GM23248 (cell line): ENCODE measurements at places on chromosomes 7 and 10.
A peak's percentile ranks its signal among the peaks of the same experiment; 100 is the strongest.

GRCh38 chr7:3055626-3056025, 12.0 kb upstream of the CARD11 start:
- DNase-seq, result no peak

DNA sequence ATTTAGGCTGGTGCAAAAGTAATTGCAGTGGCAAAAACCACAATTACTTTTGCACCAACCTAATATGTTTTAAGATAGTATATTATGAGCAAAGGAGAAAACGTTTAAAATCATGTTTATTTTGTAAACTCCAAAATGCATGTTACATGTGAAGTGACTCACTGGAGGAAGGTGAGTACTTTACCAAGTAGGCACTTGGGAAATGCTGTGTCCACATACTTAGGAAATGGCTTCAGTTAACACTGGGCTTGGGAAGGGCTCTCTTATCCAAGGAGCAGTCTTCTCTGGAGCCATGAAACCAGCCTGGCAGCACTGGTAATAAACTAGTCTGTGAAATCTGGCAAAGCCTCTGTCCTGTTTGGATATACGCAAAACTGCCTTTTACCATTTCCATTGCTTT, 4.4 kb downstream of the RPS24 start:
- peak; percentile 77 for DNase-seq

GRCh38 chr10:124541076-124541903, 79.7 kb downstream of the LHPP start:
- no peak for DNase-seq

DNA sequence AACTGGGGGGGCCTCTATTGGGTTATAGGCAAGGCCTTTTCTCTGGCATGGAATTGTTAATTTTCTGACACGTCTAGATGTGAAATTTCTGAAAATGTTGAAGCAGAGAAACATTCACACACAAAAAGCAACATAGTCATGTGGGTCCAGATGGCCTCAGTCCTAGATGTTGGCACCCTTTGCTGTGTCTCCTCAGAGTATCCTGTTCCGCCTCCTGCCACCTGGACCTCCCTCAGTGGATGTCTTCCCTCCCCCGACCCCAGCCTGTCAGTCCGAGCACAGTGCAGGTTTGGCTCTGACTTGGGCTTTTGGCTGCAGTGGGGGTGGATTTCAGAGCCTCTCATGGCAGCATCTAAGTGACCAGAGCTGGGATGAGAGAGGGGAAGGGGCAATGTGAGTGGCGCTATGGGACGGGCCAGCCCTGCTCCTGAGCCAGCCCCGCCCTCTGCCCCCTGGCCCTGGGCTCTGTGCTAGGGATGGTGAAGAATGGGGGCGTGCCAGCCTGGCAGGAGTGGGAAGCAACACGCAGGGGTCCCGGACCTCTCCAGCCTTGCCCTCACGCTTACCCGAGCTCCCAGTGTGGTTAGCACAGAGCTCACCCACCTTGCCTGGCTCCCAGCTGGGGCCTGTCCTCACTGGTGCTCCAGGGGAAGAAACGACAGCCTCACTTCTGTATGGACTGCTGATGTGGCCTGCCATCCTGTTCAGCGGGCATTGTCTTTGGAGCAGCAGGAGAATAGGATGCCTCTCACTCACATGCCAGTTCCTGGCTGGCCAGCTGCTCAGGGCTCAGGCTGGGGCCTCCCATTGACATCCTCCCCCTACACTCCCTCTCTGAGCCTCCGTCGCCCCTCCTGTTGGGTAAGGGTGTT, 6.2 kb downstream of the ATP6V0E2 start:
- no peak for DNase-seq

DNA sequence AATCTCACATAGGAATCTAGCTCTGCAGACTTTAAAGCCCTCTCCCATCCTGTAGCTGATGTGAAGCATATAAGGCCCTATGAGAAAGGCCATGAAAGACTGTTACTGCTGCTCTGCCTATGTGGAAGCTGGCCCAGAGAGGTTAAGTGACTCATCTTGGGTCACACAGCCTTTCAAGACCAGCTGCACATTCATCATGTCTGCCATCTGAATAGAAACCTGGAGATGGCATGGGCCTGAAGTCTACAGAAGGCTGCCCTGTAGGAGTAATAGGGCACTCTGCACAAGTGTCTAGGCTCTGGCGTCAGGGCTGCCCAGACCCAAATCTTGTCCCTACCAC, 59.4 kb upstream of the COL13A1 start:
- no peak for DNase-seq

DNA sequence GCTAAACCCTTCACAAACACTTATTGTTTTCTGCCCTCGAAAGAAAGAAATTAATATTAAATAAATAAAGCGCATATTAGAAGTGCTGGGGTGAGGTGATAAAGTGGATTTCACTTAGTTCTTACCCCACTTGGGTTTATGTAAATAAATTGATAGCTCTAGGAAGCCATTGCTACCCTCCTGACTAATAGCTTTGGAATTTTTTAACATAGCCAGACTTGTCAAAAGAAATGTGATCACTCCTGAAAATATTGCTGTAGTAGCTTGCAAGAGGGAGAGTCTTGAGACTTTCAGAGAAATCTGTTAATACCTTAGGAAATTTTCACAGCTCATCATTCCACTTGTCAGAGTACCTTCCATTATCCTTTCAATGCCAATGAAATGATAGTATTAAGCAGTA, 7.6 kb downstream of the ARL5B start:
- DNase-seq, result peak; percentile 57

GRCh38 chr10:98170249-98171117, 36.0 kb downstream of the R3HCC1L start:
- peak; percentile 56 for DNase-seq

- peak; percentile 80 for DNase-seq
Measured at GRCh38 chr10:119209035-119209735, 1.8 kb downstream of the GRK5 start.

DNA sequence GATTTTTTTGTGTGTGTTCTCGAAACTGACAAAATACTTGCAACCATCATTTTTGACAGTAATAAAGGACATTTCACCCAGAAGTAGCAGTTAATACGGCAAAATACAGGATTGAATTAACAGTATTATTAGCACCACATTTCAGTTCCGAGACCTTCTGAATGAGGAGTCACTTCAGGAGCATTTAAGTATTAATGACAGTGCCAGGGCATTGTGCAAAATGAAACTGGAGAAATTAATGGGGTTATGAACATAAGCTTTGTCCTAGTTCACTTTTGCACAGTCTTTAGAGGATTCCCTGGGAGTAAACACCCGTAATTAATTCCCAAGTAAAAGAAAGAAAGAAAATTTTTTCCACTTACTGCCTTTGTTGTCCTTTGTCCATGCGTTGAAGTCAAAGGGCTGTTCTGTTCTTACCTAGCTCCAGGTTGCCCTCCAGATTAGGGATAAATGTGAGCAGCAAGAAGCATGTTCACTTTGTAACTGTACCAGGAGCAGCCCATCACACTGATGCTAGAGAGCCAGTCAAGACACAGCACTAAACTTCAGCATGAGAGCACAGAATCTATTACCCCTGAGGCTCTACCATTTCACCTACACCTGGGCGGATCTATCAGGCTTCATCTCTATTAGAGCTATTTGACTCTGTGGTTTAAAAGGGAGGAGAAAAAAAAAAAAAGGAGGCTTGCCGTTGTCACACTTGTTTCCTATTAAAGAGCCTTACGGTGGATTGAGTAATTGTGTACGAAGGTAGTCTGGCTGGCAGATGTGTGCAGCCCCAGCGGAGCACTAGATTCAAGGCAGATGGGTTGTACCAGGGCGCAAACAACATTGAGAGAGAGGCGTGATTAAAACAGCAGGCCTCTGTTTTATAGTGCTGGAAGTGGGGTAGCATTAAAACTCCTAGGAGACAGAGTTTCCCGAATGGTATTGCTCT, 297.8 kb upstream of the SEMA3A start:
- peak; percentile 75 for DNase-seq

GRCh38 chr7:31236868-31237267, 103.7 kb downstream of the NEUROD6 start:
- no peak for DNase-seq

DNA sequence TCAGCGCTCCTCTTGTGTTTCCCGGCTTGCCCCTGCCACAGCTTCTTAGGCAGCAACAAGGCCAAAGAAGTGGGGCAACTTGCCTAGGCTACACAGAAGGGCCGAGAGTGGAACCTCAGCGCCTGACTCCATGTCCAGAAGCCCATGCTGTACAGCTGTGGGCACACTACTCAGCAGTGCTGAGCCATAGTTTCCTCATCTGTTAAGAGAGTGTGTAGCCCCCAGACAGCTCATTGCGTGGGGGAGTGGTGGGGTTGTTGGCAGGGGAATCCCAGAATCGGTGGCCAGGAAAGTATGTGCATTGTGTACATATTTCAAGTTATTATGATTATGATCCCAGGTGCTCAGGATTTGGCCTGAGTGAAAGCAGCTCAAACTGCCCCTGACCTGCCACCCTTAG, 96.2 kb downstream of the CDH23 start:
- DNase-seq, result no peak

GRCh38 chr7:48703466-48703865, 220.9 kb upstream of the CDC14C start:
- no peak for DNase-seq

DNA sequence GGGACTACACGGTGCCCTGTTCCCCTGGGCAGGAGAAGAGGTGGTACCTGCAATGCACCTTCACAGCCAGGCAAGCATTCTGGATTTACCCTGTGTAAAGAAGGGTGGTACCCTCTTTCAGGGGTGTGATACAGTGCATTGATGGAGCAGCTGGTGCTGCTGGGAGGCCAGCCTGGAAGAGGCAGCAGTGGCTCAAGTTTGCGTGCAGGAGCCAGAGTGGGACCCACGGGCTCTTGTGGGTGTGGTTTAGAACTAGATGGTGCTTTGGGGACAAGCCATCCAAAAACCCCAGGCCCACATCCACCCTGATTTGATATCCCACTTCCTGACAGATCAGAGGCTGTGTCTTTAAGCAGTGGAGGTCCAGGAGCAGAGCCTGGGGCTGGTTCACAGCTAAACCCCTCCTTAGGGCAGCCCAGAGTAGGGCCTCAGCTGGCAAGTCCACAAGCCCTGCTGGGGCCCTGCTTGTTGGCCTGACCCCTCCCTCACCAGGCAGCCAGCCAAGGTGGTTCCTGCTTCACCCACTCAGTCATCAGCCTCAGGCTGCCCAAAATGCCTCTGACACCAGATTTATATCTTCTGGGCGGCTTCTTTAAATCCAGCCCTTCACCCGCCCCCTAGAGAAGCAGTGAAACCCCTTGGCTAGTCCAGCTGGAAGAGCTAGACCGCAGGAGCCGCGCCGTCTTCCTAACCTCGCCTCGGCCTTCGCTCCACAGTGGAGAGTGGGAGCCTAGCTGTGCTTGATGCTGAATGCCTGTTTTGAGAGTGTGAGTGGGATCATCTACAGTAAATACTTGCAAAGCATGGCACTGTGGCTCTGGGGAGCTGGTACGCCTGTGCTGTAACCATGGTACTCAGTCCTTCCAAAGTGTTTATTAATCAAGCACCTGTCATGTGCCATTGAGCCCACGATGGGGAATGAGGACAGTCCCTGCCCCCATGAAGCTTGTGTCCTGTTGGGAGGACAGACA, 1.4 kb upstream of the ASIC3 start:
- peak; percentile 67 for DNase-seq
